Activated naive CD4-positive, alpha-beta T cell treated with anti-CD3 and anti-CD28 coated beads, Interleukin-2, amount 10 ng/mL, durations not matched to agents 7 days and 5 days (primary cell): ENCODE measurements at places on chromosomes 4 and X.
A peak's percentile ranks its signal among the peaks of the same experiment; 100 is the strongest.

DNA sequence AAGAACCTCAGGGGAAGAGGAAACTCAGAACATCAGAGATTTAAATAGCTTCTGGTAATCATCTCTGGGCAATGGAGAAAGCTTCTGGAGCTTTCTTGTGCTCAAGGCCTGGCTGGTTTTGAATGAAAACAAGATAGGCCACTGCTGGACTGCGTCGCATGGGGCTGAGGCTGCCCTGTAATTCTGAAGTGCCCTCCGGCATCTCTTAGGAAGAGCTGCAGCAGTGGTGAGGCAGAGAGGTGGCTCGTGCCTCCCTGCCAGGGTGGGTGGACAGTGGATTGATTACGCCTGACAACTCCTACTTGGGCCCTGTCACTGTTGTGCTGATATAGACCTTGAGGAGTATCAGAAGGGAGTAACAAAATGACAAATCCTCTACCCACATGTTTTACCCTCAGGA lies 279.7 kb downstream of the NR3C2 start:
- DNase-seq = no peak

- DNase-seq = no peak
Observed at GRCh38 chr4:15893962-15894361, 44.6 kb downstream of the FGFBP1 start.

DNA sequence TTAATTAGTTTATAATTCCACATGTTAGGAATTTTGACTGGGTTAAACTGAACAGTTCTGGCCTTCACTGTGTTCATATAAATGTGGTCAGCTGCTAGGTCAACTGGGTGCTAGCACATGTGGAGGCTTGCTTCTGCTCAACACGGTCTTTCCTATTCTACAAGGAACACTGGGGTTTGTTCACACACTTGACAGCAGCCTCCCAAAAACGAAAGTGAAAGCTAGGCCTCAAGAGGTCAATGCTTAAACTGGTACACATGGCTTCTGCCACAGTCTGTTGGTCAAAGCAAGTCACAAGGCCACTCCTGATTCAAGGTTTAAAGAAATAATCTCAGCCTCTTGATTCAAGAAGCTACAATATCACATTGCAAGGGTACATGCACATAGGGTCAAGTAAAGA lies 126.5 kb downstream of the QDPR start:
- DNase-seq = peak; percentile 40

DNA sequence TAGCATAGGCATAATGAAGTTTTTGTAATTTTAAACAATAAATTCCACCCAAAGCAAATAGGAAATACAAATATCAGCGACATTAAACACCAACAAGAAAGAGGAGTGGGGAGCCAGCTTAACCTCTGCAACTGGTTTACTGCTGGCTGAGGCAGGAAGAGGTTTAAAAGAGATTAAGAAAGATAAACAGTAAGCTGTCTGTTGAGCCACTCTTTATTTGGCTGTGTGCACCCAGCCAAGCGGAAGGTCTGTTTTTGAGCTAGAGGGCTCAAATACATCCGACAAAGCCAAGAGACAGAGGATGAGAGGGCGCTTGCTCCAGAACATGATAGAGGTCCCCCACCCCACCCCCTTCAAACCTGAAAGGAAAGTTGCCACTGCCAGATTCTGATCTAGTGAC lies 191.4 kb downstream of the MGST2 start:
- peak; percentile 26 for DNase-seq

DNA sequence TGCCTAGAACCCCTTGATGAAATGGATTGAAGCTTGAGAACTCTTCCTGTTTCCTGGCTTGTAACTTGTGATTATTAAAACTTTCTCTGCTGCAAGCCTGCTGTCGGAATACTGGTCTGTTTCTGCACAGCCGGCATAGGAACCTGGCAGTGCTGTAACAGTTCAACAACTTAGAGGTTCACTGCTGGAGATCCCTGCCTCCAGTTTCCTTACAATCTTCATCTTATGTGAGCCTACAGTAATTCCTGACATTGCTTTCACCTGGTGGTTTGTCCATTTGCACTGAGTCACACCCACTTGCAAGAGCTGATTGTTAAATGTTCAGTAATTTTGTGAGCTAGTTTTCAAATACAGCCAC lies 1.3 kb upstream of the SEPSECS start:
- DNase-seq = no peak

- no peak for DNase-seq
Observed at GRCh38 chr4:159428975-159429692, 326.3 kb downstream of the RAPGEF2 start.

DNA sequence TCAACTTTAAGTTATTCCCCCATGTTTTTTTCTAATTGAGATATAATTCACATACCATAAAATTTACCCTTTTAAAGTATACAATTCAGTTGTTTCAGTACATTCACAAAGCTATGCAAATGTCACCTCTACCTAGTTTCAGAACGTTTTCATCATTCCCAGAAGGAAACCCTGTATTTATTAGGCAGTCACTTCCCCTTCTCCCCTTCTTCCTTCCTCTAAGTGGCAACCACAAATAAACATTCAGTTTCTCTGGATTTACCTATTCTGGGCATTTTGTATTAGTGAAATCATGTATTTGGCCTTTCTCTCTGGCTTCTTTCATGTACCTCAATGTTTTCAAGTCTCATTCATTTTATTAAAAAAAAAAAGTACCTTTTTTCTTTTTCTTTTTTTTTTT lies 101.9 kb downstream of the TET2 start:
- no peak for DNase-seq

DNA sequence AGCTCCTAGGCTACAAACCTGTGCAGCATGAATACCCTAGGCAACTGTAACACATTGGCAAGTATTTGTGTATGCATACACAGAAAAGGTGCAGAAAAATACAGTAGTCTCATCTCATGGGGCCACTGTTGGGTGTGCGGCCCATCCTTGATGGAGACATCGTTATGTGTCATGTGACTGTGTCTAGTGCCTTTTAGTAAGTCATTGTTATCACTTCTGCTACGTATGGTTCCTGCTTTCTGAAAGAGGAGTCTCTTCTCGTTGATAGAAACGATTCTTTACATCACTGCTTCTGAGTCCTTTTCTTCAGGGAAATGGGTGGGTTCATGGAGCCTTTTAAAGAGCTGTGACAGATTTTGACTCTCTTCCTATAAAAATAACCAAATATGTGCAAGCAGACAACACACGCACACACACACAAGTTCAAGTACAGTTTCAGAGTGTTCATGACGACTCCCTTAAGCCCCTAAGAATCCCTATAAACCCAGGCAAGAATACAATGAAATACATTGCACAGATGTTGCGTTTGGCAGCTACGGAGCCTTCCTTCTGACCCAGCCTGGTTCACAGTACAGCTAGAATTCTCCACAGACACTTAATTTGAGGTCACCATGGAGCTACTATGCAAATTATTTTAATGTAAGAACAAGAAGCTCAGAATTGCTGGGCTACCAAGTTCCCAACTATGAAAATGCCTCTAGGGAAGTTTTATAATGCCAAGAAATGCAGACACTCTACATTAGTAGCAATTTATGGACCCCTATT lies 10.2 kb upstream of the STK32B start:
- no peak for DNase-seq

DNA sequence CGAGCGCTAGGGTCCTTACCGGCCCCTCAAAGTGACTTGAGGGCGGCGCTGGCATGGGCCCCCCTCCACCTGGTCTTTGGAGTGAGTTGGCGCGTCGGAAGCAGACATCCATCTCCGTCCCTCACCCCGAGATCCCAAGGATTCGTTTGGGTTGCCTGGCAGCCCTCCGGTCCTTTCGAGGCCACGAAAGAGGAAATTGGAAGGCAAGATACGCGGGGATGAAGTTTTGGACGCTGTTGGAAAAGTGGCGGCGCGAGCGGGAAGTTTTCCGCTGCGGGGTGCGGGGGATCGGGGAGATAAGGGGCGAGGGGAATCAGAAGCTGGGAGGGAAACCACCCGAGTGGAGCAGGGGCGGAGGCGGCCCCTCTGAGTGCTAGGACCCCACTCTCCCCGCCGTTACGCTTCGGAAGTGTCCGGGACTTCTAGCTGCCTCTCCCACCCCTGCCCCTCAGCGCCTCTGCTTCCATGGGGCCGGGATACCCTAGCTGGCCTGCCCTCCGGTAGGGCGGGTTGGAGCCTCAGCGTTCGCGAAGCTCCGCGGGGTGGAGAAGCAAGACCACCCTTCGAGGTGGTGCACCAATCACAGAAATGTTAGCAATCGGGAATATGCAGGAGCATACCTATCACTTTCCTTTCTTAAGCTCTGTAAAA lies 57.8 kb downstream of the FRMPD3 start:
- no peak for DNase-seq

DNA sequence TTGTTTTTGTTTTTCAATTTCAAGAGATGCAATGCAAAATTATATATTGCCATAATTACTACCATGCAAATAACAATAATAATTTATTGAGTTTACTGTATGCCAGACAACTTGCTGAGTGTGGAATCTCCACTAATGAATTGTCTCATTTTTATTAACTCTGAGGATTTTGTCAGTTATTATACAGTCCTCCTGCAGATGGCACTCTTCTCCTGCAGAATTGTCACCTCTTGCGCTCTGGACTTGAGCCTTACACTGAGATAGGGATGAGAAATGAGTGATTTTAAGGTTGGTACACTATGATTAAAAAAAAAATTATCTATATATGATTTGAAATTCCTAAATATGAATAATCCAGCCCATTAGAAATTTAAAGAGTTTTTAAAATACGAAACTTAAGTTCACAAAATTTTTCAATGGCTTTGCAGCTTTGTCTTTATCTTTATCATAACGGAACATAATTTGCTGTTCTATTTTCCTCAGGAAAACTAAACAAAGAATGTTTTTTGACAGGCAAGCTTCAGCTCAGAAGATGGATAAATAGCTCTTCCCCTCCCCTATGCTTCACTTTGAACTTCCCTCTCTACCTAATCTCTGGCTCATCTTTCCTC lies 12.7 kb upstream of the PAQR3 start:
- DNase-seq = peak; percentile 45

- no peak for DNase-seq
Observed at GRCh38 chrX:43970528-43970927, 2.7 kb downstream of the NDP start.

DNA sequence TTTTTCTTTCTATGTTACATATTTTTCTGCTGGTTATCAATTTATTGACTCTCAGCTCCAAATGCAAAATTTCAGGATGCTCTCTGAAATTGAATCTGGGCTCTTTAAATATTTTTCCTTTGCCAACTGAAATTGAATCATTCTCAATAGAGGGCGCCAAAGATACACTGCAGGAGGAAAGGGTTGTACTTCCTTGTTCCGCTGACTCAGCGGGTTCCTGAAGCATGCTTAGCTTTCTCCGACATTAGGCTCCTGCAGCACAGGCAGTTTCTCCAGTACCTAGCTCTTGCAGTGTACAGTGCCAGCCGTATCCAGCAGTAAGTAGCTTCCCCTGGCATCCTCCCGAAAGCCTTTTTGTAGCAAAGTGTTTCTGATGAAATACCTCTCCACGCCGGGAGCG lies 28.8 kb upstream of the CFAP47 start:
- peak; percentile 16 for DNase-seq

DNA sequence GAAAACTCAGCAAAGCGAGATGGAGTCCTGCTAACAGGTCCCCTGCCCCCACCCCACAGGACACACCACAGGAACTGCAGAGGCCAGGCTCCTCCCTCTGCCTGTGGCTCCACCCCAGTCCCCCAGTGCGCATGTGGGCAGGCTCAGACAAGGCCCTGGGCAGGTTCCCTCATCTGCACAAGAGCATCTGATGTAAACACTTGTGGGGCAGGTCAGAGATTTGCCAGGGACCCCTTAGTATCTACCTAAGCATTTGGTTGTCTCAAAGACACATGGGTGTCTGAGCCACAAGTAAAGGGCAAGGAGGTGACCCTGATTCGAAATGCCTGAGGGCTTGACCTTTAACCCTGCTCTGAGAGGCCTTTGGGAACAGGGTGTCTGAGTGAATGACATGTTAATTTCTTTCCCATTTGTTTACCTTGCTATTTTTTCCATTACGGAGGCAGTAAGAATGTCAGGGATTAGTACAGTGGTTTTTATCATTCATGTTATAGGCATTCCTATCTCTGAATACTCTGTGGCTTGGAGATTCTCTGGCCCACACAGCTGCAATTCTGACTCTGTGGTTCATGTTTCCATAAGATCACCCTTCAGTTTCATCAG lies 85.3 kb downstream of the ZNF518B start:
- DNase-seq = no peak

GRCh38 chrX:149711545-149712236 lies at the start of gene MAGEA11:
Gene MAGEA11, plus strand, starts transcription at chrX:149712060. Its CDS starts 1,100 bp downstream, at chrX:149713160.
- DNase-seq = no peak

DNA sequence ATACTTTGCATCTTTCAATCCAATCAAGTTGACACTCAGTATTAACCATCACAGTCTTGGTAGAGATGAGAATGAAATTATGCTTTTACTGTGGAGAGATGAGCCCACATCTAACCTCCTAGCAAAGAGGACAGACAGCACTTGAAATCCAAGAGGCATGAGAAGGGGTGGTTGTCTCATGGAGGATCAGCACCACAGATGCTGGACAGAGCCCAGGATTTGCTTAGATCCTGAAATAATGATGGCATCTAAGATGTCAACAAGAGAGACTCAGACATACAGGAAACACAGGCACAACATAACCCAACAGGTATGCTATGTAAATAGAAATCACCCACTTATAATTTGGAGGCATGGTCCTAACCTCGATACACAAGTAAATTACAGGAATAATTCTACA lies 74.3 kb upstream of the VCX2 start:
- DNase-seq = no peak

GRCh38 chr4:110088670-110089069 lies 109.7 kb downstream of the ELOVL6 start:
- no peak for DNase-seq

DNA sequence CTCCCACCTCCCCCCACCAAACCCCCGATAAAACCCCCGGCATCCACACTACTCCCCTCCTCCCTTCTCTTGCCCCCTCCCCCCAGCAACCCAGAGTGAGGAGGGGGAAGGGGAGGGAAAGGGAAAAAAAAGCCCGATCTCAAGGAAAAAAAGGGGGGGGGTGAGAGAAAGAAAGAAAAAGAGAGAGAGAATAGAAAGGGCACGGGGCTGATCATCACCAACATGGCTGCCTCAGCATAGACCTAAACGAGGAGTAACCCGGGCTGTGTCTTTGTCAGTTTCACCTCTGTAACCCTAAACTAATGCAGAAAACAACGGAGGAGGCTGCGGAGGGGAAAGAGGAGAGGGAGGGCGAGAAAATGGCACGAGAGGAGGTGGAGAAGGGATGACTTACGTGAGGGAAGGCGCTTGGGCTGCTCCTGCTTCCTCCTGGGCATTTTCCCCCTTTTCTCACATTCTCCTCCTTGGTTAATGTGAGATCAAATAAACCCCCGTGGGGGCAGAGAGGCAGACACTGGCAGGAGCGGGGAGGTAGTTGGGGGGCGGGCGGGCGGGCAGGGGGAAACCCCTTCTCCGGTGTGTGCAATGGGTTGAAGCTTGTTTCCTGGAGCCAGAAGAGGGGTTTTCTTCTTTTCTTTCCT lies 532 bp downstream of the ZNF827 start:
- peak; percentile 54 for DNase-seq

DNA sequence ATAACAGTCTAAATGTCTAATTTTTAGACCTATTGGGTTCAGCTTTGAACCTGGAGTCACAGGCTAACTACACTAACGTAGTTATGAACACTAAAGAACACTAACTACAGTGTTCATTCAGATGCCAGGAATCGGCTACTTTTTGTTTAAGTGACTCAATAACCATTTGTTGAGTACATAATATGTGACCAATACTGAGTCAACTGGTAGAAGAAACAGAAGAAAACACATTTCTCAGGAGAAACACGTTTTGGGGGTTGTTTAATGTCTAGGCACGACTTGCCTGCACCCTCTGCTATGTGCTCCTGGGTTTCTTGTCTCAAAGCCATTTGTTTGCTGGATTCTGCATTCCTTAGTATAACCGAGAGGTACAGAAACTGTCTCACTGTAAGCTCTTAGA lies 18.6 kb upstream of the CLNK start:
- no peak for DNase-seq
